ENCODE measurements at places on chromosomes 3 and 15. TPM values are rescaled to one million over a fixed set of nuclear protein-coding genes. Genes with fewer than 3 reads are reported as not detected.

GRCh38 chr3:14980689-14981088 lies 33.3 kb downstream of the NR2C2 start:
- H3K27me3 ChIP-seq, result no peaks in the 10 kb centered on the region
- H3K27ac ChIP-seq, result no peak overlapping the region
- H3K4me3 ChIP-seq, result no peak overlapping the region
- no peaks in the 10 kb centered on the region for H3K36me3 ChIP-seq

Gene UBA7
- total RNA-seq, result 15.3 TPM

Gene TGM5
- total RNA-seq, result 146 TPM

DNA sequence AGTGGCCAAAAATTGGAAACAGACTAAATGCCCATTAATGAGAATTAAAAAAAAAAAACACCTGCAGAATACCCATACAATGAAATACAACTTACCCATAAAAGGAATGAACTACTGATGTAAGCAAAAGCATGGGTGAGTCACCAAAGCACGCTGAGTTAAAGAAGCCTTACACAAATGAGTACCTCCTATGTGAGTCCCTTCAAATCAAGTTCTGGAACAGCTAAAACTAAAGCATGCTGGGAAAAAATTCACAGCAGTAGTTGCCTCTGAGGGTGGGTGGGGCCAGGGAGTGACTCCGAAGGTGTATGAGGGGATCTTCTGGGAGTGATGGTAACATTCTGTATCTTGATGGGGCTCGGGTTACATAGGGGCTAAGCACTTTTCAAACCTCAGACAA lies 11.4 kb downstream of the MYO5C start:
- peaks cover 9% of the 10 kb centered on the region for H3K4me1 ChIP-seq
- no peaks in the 10 kb centered on the region for H3K36me3 ChIP-seq
- no peak overlapping the region for H3K27ac ChIP-seq
- DNase-seq, result no peak
- no peak overlapping the region for H3K4me3 ChIP-seq
- H3K27me3 ChIP-seq, result no peaks in the 10 kb centered on the region

Gene IRAK2
- 3.6 TPM for total RNA-seq

Gene GOLGA6L26
- not detected for total RNA-seq

- H3K27me3 ChIP-seq, result no peaks in the 10 kb centered on the region
- H3K4me3 ChIP-seq, result no peak overlapping the region
- H3K36me3 ChIP-seq, result peaks cover 5% of the 10 kb centered on the region
- H3K27ac ChIP-seq, result no peak overlapping the region
These were observed 8.1 kb downstream of the RAD18 start for GRCh38 chr3:8954938-8955763.

DNA sequence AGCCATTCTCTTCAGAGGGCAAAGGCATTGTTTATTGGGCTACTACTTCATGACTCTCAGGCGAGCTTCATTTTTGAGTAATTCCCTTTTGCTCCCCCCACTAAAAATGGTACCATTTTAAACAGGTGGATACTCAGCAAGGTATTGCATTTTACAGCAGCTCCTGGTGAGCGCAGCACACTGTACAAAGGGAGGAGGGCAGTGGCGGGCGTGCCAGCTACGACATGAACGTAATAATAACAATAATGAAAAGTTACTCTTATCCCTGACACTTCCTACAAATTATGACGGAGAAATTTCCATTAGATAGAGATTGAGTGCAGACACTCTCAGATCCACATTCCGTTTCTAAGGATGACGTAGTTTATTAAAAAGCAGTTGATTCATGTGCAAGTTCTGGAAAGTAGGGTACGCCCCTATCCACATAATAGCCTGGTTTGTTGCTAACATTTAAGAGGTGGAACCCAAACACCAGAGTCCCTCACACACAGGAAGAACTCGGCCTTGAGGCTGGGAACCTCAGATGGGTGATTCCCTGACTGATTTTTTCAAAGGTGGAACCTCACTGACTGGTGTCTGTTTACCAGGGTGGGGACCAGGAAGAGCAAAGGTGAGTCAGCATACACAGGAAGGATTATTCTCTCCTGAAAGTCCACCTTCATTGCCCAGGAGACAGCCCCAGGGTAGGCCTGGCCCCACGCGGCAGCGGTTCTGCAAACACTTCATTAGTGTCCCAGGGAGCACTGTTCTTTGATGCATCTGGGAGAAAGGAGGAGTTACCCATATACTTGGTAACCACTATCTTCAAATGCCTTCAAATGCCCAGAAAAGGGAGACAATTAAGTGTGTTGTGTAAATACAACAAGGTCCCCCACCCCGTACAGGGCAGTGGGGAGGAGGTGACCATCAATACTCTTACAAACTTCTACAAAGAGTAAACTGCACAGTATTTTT lies 69.9 kb downstream of the LDHAL6B start:
- H3K4me1 ChIP-seq, result peaks cover 14% of the 10 kb centered on the region
- no peak for DNase-seq
- no peaks in the 10 kb centered on the region for H3K27me3 ChIP-seq
- H3K27ac ChIP-seq, result no peak overlapping the region
- H3K4me3 ChIP-seq, result no peak overlapping the region

- no peaks in the 10 kb centered on the region for H3K36me3 ChIP-seq
- H3K27ac ChIP-seq, result no peak overlapping the region
- peak; percentile 35 for DNase-seq
- H3K27me3 ChIP-seq, result peaks cover under 1% of the 10 kb centered on the region
- H3K4me3 ChIP-seq, result no peak overlapping the region
These were observed 176.0 kb downstream of the ABHD5 start for GRCh38 chr3:43866529-43867353.

Gene SEMA6D
- 6.3 TPM for total RNA-seq

Gene CFAP161
- not detected for total RNA-seq

Gene MGLL
- total RNA-seq, result 41.6 TPM

GRCh38 chr3:126558336-126559071 lies at the start of gene C3orf22:
Gene C3orf22, minus strand, starts transcription at chr3:126558932. Its CDS starts 5,542 bp downstream, at chr3:126553390.
- no peak within 1 kb of the TSS for H3K27ac ChIP-seq
- H3K36me3 ChIP-seq, result no peaks in the 10 kb centered on the region
- no peaks in the 10 kb centered on the region for H3K4me1 ChIP-seq
- H3K4me3 ChIP-seq, result no peak within 1 kb of the TSS

DNA sequence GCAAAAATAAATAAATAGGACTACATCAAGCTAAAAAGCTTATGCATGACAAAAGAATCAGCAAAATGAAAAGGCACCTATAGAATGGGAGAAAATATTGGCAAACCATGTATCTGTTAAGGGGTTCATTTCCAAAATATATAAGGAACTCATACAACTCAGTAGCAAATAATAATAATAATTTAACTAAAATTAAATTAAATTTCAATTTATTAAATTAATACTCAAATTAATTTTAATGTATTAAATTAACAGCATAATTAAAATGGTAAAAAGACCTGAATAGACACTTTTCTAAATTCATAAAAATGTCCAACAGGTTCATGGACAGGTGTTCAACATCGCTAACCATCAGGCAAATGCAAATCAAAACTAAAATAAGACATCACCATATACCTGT lies 34.0 kb upstream of the THBS1 start:
- H3K4me3 ChIP-seq, result no peak overlapping the region
- DNase-seq, result no peak
- no peaks in the 10 kb centered on the region for H3K4me1 ChIP-seq

DNA sequence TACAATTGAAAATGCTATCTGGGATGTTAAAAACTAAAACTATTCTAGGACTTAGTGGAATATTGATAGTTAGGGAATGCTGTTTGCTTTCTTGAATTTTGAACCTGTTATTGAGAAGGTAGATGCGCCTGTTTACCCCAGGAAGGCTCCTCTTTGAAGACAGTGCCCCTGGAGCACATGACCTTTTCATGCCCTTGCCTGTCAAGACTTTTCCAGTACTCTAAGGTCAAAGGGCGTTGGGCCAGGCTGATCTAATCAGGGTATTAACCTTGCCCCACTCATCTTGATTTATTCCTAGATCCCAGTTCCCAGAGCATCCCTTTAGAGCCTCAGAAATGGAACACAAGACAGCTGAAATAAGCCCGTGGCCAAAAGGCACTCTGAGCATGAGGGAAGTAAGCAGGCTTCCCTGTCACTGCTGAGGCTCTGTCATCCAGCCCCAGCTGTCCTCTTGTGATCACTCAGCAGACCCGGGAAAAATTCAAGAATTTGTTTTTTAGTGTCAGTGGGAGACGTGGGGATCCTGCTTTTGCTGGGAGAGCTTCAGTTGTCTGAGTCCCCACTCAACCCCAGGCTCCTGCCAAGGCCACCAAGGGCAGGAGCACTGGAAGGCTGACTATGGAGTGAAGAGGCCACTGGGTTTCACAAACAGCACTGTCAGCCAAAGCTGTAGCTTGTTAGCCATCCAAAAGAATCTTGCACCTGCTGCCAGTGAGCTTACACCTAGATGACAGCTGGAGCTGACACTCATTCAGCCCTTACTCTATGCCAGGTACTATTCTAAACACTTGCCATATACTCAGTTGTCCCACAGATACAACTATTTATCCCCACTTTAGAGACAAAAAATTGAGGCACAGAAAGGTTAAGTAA lies 169.0 kb downstream of the PGPEP1L start:
- H3K27ac ChIP-seq, result no peak overlapping the region
- DNase-seq, result no peak
- H3K4me3 ChIP-seq, result no peak overlapping the region
- no peaks in the 10 kb centered on the region for H3K36me3 ChIP-seq
- H3K27me3 ChIP-seq, result no peaks in the 10 kb centered on the region

DNA sequence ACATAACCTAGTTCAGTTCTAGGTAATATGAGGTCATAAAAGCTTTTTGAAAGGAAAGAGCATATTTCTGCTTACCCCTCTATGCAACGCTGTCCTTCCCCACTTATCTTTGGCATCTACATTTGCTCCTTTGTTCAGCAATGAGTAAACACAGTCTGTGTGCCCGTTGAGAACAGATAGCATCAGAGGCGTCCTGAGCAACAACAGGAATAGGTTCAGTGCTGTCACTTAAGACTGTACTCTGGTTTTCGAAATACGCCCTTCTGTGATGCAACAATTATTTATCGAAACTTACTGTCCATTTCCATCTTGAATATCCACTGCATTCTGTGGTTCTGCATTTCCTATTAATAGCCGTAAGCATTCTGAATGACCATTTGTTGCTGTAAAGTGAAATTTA lies 84.4 kb downstream of the BTD start:
- H3K4me3 ChIP-seq, result no peak overlapping the region
- peaks cover 65% of the 10 kb centered on the region for H3K36me3 ChIP-seq
- no peak overlapping the region for H3K27ac ChIP-seq
- peaks cover 19% of the 10 kb centered on the region for H3K4me1 ChIP-seq
- H3K27me3 ChIP-seq, result no peaks in the 10 kb centered on the region

Gene STAC
- 5.1 TPM for total RNA-seq

- H3K4me3 ChIP-seq, result no peak overlapping the region
- H3K36me3 ChIP-seq, result no peaks in the 10 kb centered on the region
- H3K4me1 ChIP-seq, result no peaks in the 10 kb centered on the region
- no peaks in the 10 kb centered on the region for H3K27me3 ChIP-seq
- no peak for DNase-seq
These were observed 99.8 kb downstream of the KCNH8 start for GRCh38 chr3:19248143-19248542.

Gene CDHR4
- 0.89 TPM for total RNA-seq

DNA sequence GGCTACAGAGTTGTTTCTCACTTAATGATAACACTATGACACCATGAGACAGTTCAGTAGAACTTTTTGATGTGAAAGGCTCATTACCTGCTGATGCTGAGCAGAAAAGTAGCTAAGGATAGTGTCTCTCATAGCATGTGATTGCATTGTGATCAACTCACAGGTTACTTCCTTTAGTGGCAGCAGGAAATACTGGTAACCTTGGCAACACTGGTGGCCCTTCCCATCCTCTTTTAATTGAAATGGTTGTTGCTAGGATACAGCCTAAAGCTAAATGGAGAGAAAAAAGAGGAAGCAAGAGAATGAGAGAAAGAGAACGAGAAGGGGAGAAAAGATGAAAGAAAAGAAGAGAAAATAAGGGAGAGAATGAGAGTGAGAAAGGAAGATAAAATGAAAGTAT lies 204.7 kb upstream of the GAP43 start:
- H3K36me3 ChIP-seq, result no peaks in the 10 kb centered on the region
- no peak overlapping the region for H3K4me3 ChIP-seq
- H3K4me1 ChIP-seq, result no peaks in the 10 kb centered on the region
- H3K27me3 ChIP-seq, result no peaks in the 10 kb centered on the region

DNA sequence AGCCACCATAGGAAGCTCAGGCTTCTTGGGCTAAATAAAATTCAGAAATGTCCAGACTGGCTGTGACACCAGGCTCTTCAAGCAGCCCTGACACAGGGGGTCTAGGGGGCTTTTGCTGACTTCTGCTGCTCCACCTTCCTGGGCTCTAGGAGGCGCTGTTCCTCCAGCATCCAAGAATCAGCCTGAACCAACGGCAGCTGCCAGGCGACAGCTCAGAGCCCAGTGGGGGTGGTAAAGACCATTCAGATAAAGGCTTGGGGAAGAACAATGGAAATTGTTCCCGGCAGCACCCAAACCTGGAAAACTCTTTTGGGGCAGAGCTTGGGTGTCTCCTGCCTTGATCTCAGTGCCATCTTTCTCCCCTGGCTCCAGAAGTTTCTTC lies 21.6 kb upstream of the PSTPIP1 start:
- no peaks in the 10 kb centered on the region for H3K36me3 ChIP-seq
- peaks cover 8% of the 10 kb centered on the region for H3K4me1 ChIP-seq
- no peaks in the 10 kb centered on the region for H3K27me3 ChIP-seq
- H3K27ac ChIP-seq, result no peak overlapping the region
- DNase-seq, result no peak
- H3K4me3 ChIP-seq, result no peak overlapping the region

DNA sequence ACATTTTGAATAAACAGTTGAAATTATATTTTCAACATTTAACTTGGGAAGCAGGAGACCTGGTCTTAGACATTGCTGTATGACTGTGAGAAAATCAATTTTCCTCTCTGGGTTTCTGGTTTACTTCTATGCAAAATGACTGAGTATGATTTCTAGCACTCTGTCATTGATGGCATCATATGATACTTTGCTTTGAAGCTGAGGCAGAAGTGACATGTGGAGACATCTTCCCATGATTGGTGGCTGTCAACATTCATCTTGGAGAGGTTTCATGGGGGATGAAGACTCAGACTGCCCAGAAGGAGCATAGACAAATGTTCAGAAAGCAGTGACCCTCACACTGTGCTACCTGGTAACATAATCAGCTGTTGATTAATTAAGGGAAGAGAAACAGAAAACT lies 477.9 kb downstream of the PDCD6IP start:
- no peaks in the 10 kb centered on the region for H3K4me1 ChIP-seq
- H3K4me3 ChIP-seq, result no peak overlapping the region
- H3K36me3 ChIP-seq, result no peaks in the 10 kb centered on the region
- H3K27ac ChIP-seq, result no peak overlapping the region
- H3K27me3 ChIP-seq, result no peaks in the 10 kb centered on the region
- DNase-seq, result no peak

GRCh38 chr3:65409176-65409569 lies 629.5 kb downstream of the MAGI1 start:
- no peaks in the 10 kb centered on the region for H3K36me3 ChIP-seq
- DNase-seq, result no peak
- no peaks in the 10 kb centered on the region for H3K4me1 ChIP-seq
- no peak overlapping the region for H3K4me3 ChIP-seq
- H3K27me3 ChIP-seq, result no peaks in the 10 kb centered on the region

Gene LDHAL6B
- total RNA-seq, result not detected

Gene NUDT16
- 10.4 TPM for total RNA-seq

DNA sequence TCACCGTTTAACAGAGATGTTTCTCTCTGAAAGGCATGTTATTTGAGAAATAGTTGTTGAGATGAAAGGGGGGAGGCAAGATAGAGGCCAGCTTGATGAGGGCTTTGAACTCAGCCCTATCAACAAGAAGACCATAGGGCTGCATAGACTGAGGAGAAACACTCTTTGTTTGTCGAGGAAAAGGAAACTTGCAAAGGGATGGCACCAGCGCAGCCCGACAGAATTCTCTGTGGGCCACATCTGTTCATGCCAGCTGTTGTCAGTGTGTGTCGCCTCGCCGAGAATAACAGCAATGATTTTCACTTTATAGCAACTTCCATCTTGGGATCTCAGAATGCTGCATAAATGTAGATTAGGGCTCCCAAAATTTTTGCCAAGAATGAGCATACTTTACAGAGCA lies 478.3 kb upstream of the TPRG1 start:
- no peaks in the 10 kb centered on the region for H3K27me3 ChIP-seq
- H3K4me1 ChIP-seq, result peaks cover 16% of the 10 kb centered on the region
- no peak overlapping the region for H3K4me3 ChIP-seq
- no peak for DNase-seq

Gene SPTBN5
- total RNA-seq, result 1.3 TPM
